ENCODE measurements at places on chromosomes 4 and X.

DNA sequence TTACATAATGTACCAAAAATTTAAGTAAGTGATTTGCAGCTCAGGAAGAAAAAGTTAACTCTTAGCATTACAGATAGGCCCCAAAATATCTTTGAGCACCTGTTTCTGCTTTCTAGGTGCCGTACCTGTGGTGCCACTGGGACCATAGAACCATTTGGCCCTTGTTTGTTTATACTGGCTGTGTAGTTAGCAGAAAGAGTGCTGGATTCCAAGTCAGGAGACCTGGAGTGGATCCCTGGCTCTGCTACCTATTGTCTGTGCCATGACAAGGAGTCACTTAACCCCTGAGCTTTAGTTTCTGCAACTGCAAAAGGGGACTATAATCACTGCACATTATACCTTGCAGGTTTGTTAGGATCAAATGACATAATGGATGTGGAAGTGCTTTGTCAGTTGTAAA lies 137.8 kb upstream of the GPR101 start:
- DNase-seq: no peak

GRCh38 chr4:4269331-4269731 lies 20.6 kb downstream of the LYAR start:
- DNase-seq: peak; percentile 9

DNA sequence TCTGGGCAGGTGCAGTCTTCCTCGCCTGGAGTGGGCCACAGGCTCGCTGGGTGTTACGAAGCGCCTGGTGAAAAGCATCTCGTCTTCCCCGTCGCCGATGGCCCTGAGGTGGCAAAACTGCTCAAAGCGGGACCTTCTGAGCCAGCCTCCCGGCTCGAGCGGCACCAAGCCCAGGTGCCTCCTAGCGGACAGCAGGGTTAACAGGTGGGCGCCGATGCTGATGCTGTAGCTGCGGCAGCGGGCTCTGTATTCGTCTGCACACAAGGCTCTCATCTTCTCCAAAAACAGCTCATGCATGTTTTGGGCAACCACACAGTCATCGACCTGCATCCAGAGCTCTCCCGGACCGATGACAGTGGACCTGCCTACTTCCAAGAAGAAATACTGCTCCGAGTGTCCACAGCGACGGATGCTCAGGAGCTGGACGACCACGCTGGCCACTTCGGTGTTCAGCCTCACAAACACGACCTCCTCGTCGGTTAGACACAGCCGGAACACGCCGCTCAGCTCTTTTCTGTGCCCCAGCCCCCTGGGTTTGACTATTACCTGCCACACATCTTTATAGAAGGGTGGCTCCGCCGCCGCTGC lies 1.2 kb downstream of the IRS4 start:
- no peak for DNase-seq

GRCh38 chr4:129378364-129378763 lies 282.4 kb downstream of the C4orf33 start:
- no peak for DNase-seq

All from activated CD8-positive, alpha-beta memory T cell treated with anti-CD3 and anti-CD28 coated beads for 1 hour (primary cell).